ENCODE measurements at places on chromosomes 16 and 17.

DNA sequence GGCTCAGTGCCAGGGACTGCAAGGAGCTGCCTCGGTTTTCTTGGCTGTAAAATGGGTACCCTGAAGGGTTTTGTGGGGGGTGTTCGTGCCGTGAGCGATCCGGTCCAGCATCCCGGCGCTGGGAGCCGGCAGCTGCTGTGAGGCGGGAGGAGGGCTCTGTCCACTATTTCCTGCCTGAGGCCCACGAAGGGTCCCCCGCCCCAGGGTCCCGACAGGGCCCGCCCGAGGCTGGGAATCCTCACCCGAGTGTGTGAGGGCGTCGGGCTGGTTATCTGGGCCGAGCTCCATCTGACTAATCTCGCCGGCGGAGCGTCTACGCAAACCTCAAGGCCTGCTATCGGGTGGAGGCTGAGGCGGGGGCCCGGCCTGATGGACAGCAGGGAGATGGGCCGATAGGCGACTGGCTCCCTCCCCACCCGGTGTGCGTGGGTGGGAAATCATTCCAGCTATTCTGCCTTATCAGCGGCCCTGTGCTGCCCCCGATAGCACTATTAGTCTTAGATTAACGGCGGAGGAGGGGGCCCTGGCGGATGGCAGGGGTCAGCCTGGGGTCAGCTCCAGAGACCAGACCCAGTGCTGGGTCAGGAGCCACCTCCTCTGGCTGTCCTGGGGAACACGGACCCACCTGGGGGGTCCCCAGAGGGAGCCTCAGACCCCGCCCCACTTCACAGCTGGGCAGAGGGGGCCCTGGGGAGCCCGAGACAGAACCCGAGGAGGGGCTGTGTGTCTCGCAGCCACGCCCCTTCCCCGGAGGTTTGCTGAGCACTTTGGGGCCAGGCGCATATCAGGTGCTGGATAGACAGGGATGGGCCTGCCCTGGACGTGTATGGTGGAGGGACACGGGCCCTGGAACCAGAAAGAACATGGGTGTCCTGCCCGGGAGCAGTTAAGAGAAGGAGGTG lies 44.7 kb downstream of the ZFPM1 start:
- DNase-seq: no peak

DNA sequence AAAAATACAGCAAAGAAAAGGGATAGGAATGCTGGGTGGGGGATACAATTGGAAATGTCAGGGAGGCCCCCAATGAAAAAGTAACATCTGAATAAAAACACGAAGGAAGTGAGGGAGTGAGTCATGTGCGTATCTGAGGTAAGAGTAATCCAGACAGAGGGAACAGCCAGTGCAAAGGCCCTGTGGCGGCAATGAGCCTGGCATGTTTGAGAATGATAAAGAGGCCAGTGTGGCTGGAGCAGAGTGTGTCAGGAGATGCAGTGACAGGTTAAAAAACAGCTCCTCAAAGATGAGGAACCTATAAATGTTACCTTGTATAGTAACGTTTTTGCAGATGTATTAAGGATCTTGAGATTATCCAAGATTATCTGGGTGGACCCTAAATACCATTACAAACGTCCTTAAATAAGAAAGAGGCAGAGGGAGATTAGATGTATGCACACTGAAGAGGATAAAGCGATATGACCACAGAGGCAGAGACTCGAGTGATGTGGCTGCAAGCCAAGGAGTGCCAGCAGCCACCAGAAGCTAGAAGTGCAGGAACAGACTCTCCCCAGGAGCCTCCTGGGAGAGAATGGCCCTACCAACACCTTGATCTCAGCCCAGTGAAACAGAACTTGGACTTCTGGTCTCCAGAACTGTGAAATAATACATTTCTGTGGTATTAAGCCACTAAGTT lies 17.8 kb upstream of the SLC35B1 start:
- no peak for DNase-seq

GRCh38 chr17:67290711-67291291 lies 45.8 kb upstream of the HELZ start:
- no peak for DNase-seq

DNA sequence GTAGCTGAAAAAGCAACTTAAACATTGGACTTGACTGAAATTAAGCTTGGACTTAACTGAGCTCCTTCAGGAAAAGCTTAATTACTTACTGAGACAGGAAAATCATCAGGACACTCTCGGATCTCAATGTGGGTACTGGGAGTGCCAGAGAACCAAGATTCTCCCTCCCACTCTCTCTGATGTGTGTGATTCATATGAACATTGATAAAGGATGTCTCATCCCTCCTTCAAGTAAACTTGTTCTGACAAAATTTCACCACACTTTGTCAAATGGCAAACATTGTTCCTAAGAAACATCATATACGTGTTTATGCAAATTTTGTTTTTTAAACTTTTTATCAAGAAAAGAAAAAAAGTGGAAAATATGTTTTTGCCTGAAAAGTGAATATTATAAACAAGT lies 4.1 kb upstream of the SLFN5 start:
- DNase-seq: no peak

GRCh38 chr16:75322740-75323139 lies 71.3 kb upstream of the BCAR1 start:
- DNase-seq: no peak

GRCh38 chr17:32628271-32629044 lies 141.7 kb downstream of the CDK5R1 start:
- DNase-seq: no peak

Data from GM12864 (cell line).